Activated T-helper 1 cell treated with anti-CD3 and anti-CD28 coated beads, Interleukin-2, amount 50 U/mL, for 16 hours (primary cell): ENCODE measurements at places on chromosomes 2 and 18.

DNA sequence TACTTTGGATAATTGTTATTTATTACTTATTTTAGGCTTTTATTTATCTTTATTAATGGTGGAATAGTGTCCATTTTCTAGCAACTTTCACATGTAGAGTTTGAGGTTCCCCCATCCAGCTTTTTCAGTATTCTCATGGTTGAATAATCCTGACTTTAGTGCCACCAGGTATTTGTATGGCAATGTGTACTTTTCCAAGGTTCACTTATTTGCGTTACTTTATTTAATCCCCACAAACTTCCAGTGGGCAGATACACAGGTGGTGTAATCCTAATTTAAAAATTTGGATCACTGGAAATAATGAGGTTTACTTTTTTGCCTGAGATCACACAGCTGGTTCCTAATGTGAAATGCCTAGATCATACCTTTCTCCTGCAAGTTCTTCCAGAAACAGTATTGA, 30.5 kb downstream of the NAB1 start:
- no peak for DNase-seq

GRCh38 chr2:71859211-71859847, 288.3 kb downstream of the CYP26B1 start:
- no peak for DNase-seq

DNA sequence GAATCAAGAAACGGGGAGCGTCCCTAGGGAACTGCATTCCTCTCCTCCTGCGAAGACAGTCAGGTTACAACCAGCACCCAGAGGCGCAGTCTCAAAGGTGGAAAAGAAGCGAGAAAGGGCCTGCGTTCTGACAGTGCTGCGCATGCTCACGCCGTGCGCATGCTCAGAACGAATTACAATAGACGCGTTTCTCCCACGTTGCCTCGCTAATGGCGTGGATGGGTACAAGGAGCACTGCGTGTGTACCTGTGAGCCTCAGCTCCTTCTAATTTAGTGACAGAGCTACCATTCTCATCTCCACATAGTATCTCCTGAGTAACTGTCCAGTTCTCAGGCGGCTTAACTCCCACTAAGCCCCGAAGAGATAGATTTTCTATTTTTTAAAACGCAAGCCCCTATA, 448.8 kb downstream of the TXNL1 start:
- DNase-seq = no peak

- no peak for DNase-seq
These were observed 79.4 kb downstream of the XRCC5 start for GRCh38 chr2:216188559-216188850.

- no peak for DNase-seq
These were observed 38.2 kb upstream of the CYP1B1 start for GRCh38 chr2:38113981-38114708.

GRCh38 chr2:177281400-177282180, 17.1 kb upstream of the NFE2L2 start:
- DNase-seq = no peak

DNA sequence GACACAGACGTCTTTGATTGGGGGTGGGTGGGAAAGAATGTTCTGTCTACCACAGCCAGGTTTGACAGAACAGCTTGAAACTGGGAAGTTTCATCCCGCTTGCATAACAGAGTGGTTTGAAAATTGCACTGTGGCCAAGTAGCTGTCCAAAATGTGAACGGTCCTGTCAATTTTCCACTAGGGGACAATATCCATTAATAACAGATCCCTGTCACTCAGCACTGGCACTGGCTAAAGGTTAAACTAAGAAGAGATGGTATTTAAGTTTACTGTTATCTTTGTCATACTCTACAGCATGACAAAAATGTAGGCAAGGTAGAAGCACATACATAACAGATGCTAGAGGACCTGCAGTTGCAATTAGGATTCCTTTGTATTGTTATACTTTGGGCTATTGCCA, 55.6 kb upstream of the ACMSD start:
- DNase-seq = no peak

DNA sequence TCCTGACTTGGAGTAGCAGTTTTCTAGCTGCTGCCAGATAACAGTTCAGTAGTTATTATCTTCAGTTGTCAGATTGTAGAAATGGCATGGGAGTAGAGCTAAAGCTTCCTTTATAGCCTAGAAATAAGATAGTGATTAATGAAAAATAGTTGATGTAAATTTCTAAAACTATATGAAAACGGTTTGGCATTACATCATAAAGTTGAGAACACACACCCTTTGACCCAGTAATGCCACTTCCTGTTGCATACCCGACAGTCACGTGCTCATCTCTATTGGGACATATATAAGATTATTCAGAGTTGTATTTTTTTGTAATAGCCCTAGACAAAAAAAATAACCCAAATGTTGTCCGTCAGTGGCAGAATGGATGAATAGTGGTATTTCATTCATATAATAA, 39.4 kb upstream of the ASB1 start:
- DNase-seq = no peak

- no peak for DNase-seq
These were observed 9.4 kb downstream of the FAM210A start for GRCh38 chr18:13716916-13717315.

DNA sequence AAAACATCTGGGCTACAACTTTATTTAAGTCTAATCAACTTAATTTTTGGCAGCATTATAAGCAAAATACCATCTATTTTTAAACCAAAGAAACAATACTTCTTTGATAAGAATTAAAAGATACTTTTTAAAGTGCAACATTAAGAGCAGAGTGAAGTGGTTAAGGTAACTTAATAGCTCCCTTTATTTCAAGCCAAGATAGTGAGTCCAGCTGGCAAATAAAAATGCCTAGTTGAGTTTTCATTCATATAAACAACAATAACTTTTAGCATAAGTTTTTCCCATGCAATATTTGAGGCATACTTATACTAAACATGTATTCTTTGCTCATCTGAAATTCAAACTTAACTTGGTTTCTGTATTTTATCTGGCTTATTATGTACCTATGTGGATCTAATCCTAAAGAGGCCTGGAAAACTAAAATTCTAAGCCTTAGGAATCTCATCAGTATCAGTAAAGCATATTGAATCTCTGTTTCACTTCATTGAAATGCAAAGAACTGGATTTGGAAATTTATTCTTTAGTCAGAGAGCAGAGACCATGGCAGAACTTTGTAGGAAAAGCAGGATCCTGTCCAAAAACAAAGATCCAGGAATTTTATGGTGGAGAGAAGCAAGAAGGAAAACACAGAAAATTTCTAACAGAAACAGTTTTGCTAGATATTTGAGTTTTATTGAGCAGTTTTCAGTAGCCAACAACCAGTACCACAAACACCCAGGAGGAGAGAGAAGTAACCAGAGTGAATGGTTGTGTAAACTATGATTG, 95.9 kb downstream of the COL3A1 start:
- no peak for DNase-seq
